Retinal pigment epithelial cell (primary cell): ENCODE measurements at places on chromosomes 1 and 21.

DNA sequence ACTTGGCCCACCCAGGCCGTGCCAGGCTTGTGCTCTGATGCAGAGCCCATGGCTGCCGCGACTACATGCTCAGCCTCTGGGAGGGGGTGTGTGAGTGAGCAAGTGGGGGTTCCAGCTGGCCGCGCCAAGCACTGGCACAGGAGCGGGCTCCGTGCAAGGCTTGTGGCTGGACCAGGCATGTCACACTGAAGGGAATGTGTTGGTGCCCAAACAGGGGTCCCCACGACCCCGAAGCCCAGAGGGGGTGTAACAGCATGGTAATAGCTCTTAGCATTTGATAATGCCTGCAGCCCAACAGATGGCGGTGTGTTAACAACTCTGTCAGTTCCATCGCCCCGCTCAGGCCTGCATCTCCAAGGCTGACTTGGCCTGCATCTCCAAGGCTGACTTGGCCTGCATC, 38.3 kb upstream of the CD46 start:
- no peak for DNase-seq

GRCh38 chr1:227732586-227733308, 2.4 kb downstream of the JMJD4 start:
- no peak for DNase-seq

- no peak for DNase-seq
These were observed 40.0 kb downstream of the PRAMEF20 start for GRCh38 chr1:13450204-13450603.

DNA sequence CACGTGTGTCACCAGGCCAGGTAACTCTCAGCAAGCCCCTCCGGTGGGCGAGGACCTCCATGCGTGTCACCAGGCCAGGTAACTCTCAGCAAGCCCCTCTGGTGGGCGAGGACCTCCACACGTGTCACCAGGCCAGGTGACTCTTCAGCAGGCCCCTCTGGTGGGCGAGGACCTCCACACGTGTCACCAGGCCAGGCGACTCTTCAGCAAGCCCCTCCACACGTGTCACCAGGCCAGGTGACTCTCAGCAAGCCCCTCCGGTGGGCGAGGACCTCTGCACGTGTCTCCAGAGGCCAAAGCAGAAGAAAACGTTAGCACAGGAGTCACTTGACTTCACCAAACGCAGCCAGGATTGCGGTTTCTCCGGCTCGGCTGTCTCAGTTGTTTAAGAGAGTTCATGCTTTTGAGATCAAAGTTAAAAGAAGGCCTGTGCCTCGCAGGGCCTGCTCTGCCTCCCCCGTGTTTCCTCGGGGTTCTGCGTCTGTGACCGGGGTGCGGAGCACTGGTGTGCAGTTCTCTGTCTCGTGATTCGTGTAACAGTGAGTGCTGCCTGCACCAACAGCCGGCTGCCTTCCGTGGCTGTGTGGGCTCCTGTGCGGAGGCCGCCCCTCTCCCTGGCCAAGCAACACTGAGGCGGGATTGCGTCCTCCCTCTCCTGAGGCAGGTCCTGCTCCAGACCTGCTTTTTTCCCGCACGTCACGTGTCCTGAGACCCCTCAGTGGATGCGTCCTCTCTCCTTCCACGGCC, 56.6 kb downstream of the PRKCZ start:
- DNase-seq = no peak

GRCh38 chr1:234645474-234645953, 35.5 kb upstream of the IRF2BP2 start:
- DNase-seq = no peak

- DNase-seq = no peak
These were observed 27.5 kb upstream of the GNG12 start for GRCh38 chr1:67860776-67861175.

GRCh38 chr1:27868556-27868931, 3.8 kb upstream of the THEMIS2 start:
- no peak for DNase-seq

DNA sequence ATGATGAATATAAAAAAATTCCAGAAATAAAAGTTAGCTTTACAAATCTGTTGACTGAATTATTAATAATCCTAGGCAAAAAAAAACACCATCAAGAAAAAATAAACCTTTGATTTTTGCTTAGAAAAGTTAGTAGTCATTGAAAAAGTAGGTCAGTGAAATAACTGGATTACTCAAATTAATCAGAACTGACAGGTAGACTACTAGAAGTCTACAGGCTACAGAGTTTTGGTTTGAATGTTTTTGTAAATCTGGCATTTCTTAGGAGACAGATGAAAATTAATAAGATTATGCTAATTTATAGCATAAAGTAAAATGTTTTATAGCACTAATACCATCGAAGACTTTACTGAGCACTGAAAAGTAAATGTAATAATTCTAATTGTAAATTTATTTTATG, 511.9 kb downstream of the PTPRC start:
- DNase-seq = peak; percentile 62

DNA sequence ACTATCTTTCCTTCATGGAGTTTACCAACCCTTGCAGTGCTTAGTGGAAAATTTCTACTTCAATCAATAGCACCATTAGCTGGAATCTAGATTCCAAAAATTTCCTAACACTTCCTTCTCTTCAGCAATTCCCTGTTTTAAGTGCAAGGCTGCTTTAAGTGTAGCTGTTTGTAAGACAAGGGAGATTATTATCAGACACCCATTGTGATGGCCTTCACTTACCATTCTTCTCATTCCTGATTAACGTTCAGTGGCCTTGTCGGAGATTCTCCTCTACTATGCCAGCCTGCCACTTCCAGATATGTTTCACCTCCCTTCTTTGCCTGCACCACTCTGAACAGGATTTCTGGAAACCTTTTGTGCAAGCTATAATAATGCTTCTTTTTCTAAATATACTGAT, 464.9 kb upstream of the ADGRL2 start:
- no peak for DNase-seq

GRCh38 chr1:186443638-186444037, 17.3 kb downstream of the PDC start:
- DNase-seq = no peak

GRCh38 chr1:202661136-202661845, 49.0 kb downstream of the SYT2 start:
- no peak for DNase-seq

DNA sequence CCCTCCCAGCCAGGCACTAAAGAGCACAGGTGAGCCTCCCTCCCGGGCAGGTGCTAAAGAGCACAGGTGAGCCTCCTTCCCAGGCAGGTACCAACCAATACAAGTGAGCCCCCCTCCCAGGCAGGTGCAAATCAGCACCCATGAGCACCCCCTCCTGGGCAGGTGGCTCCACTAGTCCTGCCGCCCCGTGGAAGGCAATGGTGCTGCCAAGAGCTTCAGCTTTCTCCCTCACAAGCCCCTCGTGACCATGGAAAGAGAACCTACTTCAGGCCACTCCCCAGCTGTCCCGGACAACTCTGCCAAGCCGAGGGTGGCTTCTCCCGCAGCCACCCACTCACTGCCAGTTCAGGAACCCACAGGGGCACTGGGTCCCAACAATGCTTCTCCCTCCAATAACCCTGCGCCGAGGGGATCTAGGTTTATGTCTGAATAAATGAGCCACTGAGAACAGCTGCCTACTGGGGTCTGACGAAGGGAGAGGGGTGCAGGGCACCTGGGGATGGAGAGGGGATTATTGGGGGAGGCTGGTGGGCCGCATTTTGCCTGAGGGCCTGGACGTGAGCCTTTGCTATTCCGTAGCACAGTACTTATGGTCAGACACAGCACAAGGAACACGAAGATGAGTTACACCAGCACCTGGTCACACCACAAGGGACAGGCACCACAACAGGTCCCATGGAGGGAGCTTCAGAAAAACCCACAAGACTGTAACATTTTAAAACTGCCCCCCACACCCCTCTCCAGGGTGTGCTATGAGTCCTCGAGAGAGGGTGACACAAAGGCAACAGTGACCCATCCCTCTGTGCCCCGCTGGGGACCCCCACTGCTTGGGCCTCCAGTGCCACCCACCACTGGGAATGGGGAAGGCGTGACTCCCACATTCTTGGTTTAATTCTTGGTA, 46.3 kb downstream of the PRDM15 start:
- no peak for DNase-seq

DNA sequence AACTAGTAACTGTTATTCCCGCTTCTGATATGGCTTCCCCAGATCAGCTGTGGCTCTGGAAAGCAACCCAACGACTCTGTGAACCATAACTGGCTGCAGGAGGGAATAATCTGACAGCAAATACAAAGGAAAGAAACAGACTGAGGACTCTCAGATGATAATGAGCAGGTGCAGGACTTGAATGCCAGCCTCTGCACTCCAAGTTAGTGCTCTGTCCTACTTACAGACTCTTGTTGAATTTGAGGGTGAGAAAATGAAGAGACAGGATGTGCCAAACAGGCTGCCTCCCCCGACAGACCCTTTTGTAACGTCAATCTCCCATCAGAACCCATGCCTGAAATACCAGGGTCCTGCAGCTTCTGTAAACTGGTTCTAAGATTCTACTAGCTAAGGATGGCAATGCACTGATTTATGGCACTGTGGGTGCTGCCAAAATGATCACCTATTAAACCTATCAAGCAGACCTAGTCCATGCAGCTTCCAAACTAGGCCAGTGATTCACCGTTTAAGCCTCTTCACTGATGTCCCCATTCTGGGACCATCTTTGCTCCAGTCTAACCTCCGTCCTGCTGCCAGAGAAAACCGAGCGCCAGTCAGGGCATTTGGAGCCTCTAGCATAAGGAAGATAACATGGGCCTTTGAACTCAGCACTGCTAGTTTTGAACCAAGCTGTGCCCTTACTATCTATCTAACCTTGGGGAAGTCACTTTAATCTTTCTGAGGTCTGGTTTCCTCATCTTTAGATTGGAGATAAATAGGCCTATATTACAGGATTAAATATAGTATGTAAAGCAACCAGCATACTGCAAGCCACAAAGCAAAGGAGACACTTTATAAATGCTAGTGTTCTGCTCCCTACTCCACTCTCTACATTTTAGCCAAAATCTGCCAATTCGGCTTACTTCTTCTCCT, 4.8 kb downstream of the MKNK1 start:
- no peak for DNase-seq

GRCh38 chr1:42933610-42934491, 24.8 kb downstream of the SLC2A1 start:
- DNase-seq = no peak

GRCh38 chr1:77281491-77282186, at the start of gene AK5:
Gene AK5, plus strand, starts transcription at chr1:77282019. Its CDS starts 295 bp downstream, at chr1:77282314.
- DNase-seq = no peak

DNA sequence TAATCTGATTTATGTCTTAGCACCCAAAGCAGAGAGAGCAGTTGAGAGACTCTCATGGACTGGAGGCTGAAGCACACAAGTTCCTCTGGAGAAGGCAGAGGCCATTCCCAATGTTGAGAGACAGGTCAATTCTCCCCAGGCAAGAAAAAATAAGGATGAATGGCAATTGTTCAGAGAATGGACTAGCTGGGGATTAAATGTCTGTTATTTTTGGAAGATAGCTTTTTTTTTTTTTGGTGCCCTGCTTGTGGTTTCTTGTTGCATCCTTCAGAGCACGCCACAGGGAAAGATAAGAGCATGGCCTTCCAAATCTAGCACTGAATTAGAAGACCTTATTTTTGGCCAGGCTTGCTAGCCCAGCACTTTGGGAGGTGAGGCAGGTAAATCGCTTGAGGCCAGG, 65.6 kb upstream of the ERRFI1 start:
- no peak for DNase-seq

- no peak for DNase-seq
These were observed 13.4 kb downstream of the OSCP1 start for GRCh38 chr1:36436821-36437220.

- DNase-seq = no peak
These were observed 103.5 kb upstream of the ETS2 start for GRCh38 chr21:38702196-38702595.

DNA sequence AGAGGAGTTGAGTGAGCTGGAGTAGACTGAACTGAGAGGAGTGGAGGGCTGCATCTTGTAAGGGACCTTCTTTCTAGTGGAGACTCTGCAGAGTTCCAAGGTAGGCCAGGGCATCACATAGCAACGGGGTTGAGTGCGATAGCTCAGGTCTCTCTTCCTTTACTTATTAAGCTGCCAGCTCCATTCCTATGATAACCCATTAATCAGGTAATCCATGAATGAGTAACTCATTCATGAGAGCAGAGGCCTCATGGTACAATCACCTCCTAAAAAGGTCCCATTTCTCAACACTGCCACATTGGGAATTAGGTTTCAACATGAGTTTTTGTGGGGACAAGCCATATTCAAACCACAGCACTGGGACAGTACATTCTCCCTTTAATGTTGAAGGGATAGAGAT, 21.3 kb downstream of the VN1R5 start:
- DNase-seq = no peak

DNA sequence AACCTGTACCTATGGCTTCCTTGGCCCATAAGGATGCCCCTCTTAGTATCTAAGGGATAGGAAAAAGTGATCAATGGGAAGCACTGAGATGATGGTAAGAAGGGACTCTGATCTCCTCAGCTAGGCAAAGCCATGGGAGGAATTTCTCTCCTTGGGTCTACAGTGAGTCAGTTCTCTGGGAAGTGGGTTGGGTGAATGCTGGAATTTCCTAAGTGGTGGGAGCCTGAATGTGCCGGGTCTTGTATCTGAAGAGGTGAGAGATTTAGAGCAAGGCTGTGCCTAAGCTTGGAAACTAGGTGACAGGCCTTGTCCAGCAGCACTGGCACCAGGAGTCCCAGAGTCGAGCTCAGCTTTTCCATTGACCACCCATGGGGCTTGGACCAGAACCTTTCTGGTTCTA, 96.3 kb upstream of the SLC2A1 start:
- peak; percentile 69 for DNase-seq

DNA sequence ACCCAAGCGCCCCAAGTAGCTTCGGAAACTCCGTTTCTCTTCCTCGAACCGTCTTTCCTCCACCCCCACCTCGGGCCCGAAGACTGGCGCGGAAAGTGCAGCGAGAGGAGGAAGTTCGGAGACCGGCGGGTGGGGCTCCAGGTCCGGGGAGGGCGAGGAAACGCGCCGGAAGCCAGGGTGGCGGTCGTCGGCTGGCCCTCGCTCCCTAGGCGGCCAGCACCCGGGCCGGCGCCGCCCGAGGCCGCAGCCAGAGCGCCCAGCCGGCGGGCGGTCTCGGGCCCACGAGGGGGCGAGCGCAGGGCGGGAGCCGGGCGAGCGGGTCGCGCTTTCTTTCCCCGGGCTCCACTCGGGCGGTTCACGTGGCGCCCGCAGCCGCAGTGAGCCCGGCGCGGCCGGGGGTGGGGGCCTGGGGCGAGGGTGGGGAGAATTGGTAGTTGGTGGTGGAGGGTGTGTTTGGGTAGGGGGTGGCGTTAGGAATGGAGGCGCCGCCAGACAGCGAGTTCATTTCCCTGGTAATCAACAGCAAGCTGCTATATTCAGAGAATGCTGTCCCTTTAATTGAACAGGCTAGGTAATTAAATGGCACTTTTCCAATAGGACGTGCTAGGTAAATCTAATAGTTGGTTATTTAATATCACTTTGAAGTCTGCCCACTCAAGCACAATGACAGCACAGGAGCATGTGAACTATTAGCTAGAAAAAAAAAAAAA, 6.7 kb downstream of the LMO4 start:
- DNase-seq = no peak

GRCh38 chr1:5903031-5903430, 89.2 kb downstream of the NPHP4 start:
- no peak for DNase-seq

- DNase-seq = peak; percentile 93
These were observed 9.7 kb downstream of the ATP2B4 start for GRCh38 chr1:203636291-203636690.

GRCh38 chr1:200243042-200243437, 166.8 kb downstream of the ZNF281 start:
- DNase-seq = peak; percentile 14

GRCh38 chr1:39905172-39905571, 3.5 kb upstream of the MYCL start:
- DNase-seq = no peak

- DNase-seq = no peak
These were observed 42.0 kb downstream of the SYF2 start for GRCh38 chr1:25190260-25190659.
